Activated CD4-positive, alpha-beta T cell treated with anti-CD3 and anti-CD28 coated beads for 48 hours (primary cell): ENCODE measurements at places on chromosomes 5 and 9.
A peak's percentile ranks its signal among the peaks of the same experiment; 100 is the strongest.

- no peak for DNase-seq
These were observed 12.3 kb downstream of the P4HA2 start for GRCh38 chr5:132215329-132215728.

DNA sequence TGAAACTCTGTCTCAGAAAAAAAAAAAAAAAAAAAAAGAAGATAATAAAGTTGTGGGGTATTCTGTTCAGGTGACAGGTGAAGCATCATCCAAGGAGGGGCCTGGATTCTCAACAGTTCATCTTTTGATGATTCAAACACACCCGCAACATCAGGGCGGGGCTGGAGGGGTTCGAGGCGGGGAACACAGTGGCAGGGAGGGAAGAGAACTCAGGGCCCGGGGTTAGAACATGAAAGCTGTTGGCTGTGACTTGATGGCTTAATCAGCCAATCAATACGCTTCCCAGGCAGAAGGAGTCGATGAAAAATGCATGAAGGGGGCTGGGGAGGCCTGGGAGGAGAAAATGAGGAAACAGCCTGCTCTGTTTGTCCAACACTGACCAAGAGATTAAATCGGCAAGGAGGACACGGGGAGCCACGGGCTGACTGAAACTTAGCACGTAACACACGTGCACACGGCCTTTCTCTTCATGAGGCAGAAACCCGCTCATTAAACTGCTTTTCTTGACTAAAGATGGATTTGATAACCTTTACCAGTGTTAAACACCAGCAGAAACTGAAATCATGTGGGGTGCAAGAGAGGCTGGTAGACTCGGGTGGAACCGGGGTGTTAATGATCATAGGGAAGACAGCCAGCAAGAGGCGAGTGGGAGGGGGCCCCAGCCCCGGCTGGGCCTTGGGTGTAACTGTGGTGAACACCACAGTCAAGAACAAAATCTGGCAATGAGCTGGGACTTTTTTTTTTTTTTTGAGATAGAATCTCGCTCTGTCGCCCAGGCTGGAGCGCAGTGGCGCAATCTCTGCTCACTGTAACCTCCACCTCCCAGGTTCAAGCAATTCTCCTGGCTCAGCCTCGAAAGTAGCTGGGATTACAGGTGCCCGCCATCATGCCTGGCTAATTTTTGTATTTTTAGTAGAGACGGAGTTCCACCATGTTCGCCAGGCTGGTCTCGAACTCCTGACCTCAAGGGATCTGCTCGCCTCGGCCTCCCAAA, 105.7 kb upstream of the RAPGEF1 start:
- DNase-seq = peak; percentile 40

DNA sequence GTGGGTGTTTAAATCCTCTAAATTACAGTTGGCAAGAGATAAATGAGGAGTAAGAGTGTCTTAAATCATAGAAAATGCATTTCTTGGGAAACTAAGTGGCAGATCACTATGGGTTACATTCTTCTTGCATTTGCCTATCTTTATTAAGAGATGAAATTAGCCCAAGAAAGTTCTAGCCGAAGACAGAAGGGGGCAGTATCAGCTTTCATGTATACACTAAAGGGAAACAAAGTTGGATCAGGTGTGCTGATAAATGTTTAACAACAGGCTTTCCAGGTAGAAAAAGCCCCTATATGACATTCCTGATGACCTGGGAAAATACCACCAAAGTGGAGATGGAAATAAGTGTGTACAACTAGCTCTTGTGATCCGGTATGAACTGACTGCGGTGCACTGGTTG, 81.9 kb upstream of the TLR4 start:
- no peak for DNase-seq

GRCh38 chr9:37034305-37034937, 353 bp upstream of the PAX5 start:
- peak; percentile 58 for DNase-seq

- DNase-seq = no peak
These were observed 160.7 kb upstream of the PITX1 start for GRCh38 chr5:135194573-135195269.

DNA sequence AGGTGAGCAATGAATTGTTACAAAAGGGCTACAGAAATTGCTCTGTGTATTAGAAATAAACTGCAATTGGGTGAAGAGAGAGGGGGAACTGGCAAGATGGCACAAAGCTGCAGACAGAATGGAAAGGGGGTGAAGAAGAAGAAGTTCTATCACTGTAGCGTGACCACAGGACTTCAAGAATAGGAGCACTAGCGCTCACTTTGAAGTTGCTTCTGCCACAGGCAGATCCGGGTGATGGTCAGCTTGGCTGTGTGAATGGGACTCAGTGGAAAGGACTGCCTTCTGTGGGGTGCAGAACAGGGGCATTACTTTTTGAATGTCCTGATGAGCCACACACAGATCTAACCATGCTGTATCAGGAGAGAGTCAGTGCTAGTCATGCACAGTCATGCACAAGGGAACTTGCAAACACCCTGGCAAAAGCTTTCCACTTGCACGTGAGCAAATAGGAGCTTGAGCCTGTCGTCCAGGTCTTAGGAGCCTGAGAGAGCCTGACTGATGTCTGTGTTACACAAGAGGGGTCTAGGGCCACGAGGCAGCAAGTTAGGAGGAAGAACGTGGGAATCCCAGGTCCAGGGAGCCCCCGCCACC, 16.3 kb downstream of the IL5 start:
- no peak for DNase-seq

GRCh38 chr5:91706785-91707520, 323.8 kb upstream of the ARRDC3 start:
- DNase-seq = no peak

- DNase-seq = no peak
These were observed 297.0 kb downstream of the SLIT3 start for GRCh38 chr5:169003721-169004541.

GRCh38 chr5:102600964-102601363, 102.2 kb upstream of the SLCO6A1 start:
- no peak for DNase-seq

DNA sequence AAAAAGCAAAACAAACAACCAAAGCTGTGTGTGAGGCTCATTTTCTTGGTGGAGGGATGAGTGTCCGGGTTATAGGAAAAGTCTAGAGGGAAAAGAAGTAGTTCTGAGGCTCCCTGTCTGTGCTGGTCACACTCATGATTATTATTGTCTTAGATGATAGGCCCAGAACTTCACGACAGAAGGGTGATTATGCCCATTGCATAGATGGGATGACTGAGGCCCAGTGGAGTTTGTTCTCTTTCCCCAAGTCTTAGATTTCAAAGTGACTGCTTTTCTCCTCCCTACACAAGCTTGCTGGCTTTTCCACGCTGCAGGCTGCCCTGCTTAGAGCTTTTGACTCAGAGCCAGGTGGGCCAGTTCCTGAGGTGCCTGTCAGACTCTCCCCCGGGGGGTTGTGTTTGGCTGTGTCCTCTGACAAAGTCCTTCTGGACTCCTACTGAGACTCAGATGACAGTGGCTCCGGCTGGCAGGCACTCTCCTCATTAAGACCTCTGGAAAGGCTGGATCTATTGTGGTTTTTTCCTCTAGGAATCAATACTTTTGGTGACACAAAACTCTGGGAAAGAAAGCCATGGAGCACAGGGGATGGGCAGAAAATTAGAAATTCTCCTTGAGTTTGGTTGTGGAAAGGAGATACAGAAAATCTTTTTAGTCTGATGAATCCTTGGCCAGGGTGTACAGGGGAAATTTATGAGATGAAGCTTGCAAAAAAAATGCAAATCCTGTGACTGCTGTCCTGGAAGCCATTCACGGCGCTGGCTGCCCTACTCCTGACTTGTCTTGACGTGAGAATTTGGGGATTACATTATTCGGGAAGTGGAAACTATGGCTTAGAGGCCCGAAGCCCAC, 120.9 kb downstream of the NSG2 start:
- DNase-seq = no peak

- DNase-seq = no peak
These were observed 81.9 kb downstream of the ATPSCKMT start for GRCh38 chr5:10167806-10168205.

DNA sequence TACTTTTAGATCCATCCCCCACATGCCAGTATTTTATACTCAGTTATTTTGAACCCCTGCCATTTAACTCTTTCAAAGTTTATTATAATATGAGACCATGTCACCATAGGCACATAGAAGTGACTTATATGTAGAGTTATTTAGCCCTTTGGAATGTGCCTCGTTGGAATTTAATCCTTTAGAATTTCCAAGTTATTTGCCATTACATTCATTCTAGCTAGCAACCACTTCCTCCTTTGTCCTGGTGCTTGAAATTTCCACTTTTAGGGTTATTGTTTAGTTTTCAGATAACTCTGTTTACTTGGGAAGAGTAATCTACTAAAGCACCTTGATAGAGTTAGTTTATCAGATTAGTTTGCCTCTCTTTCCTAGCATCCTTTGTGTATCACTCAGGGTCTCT, 82.8 kb upstream of the TLE1 start:
- no peak for DNase-seq

GRCh38 chr9:134899818-134900217, 17.9 kb downstream of the FCN1 start:
- no peak for DNase-seq

- DNase-seq = no peak
These were observed 956.5 kb downstream of the CDH18 start for GRCh38 chr5:19031491-19031890.

DNA sequence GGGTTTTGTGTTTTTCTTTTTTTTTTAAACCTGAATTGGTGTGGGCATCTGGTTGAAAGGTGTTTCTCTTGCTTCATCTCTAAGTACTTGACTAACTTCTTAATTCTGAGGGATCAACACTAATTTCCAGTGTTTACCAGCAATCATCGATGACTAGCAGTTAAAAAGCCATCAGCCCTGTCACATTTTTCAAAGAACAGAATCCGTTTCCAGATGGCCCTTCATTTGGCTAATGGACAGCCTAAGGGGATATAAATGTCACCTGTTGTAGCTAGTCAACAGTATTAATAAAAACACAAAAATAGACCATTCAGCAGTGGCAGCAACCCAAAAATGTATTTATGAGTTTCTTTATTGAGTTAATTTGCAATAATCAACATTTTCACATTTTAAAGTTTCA, 1076.5 kb downstream of the MAT2B start:
- DNase-seq = no peak

GRCh38 chr5:73221726-73222125, 48.7 kb downstream of the TMEM174 start:
- no peak for DNase-seq

GRCh38 chr5:81065492-81065891, 105.3 kb downstream of the RASGRF2 start:
- no peak for DNase-seq

GRCh38 chr9:91500509-91501014, 76.9 kb upstream of the NFIL3 start:
- DNase-seq = peak; percentile 39

GRCh38 chr5:148928141-148928540, 101.7 kb downstream of the ADRB2 start:
- no peak for DNase-seq

DNA sequence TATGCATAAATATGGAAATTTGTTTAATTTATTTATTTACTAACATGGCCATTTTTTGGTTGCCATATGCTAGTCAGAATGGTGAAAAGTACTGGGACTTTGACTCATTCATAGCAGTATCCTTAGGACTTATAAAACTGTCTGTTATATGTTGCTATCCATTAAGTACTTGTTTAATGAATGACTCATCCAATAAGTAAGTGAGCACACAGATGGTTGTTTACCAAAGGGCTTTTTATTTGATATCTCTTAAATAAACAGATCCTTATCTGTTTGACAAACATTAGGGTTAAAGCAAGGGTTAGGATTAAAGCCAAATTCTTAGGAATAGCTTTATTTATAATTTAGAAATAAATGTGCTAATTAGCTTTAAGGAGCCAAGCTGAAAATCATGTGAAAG, 183.4 kb downstream of the FBXO4 start:
- DNase-seq = no peak

DNA sequence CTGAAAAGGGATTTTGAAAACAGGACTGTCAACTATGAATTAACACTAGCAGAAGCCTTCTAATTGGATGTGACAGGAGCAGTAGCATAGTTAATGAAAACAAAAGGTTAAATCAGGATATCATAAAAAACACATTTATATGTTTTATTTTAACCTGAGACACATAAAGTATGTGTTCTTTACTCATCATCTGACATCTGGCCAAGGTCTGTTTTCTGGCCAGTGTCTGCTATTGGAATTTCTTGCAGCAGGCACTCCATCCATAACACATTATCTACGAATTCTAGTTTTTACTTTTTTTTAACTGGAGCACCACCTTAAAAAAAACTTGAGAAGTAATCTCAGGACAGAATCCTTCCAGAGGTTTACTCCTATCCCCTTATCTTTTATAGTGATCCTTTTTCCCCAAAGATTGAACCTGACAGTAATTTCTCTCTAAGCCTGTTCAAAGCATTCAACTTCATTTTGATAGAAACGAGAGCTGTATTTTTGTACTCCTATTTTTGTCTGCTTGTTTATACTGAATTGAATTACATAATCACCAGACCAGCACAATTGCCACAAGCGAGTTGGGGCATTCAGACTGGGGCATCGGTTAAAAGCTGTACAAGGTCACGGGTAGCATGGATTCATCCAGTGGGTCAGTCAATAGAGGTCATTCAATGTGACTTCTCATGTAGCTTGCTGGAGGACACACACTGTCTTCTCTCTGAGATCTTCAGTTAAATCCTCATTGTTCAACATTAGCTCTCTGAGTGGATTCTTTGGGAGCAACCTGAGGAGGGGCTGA, 205.6 kb upstream of the CLINT1 start:
- no peak for DNase-seq

GRCh38 chr5:169945831-169946261, 34.4 kb downstream of the INSYN2B start:
- DNase-seq = no peak

DNA sequence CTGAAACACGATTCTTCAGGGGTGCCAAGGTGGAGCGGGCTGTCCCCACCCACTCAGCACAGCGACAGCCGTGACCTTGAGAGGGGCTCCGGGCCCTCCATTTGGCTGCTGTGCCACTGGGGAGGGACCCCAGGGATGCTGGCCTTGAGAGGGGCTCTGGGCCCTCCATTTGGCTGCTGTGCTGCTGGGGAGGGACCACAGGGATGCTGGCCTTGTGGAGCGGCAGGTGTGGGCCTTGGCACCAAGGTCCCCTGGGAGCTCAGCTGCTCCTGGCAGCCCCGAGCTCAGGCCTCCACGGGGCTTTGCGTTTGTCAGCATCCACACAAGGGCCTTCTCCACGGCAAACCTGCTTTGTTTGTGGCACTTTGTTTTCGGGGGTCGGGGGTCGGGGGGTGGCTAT, 137.6 kb upstream of the LPCAT1 start:
- DNase-seq = no peak

DNA sequence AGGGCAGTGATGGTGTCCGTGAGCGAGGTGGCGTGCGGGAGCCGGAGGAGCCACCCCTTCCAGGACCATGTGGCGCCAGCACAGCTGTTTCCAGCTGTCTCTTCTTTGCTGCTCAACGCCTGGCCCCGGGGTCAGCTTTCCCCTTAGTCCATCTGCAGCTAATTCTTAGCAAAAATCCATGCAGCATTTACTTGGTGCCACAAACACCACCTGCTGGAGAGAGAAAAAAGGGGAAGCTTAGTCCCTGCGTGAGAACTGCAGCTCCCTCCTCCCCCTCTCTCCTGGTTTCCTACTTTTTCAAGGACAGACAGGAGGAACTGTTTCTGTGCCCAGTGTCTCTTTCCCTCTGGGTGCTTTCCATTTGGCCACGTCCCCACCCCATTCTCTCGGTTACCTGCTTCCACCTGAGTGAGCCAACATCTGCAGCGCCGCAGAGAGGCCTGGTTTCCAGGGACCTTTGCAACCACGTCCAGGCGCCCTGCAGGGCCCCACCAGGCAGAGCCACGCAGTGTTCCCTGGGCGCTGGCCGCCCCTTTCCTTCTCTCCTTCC, 3.4 kb downstream of the SLC6A19 start:
- DNase-seq = no peak

- DNase-seq = no peak
These were observed 100.7 kb downstream of the EPB41L4A start for GRCh38 chr5:112318346-112318745.
